ENCODE measurements at places on chromosomes 5 and 9.

DNA sequence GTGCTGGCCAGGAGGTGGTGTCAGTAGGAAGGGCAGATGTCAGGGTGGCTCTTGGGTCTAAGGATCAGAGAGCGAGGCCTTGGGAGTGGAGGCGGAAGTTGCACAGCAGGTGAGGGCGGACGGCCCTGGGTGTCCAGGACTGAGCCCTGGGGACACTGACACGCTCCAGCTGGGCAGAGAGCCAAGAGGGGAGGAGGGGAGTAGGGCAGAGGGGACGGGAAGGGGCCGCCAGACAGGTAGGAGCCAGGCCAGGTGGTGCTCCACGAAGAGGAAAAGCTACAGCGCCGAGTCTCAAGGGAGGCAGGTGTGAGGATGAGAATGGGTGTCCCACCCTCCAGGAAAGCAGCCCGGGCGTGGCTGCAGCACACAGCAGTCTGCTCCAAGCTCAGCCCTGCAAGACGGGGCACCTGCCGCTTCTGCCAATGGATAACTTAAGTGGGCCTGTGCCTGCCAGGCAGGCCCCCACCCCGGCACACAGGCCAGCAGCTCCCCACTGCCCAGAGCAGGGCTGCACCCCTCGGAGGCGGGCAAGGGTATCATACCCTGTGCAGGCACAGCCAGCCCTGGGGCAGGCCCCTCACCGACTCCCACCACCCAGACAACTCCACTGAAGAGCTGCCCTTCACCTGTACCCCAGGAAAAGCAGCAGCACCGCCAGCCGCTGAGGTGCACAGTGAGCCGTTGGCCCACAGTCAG lies 4.9 kb downstream of the TPRN start:
- DNase-seq: peak; percentile 69

GRCh38 chr9:88775559-88775958 lies 215.7 kb upstream of the S1PR3 start:
- no peak for DNase-seq

DNA sequence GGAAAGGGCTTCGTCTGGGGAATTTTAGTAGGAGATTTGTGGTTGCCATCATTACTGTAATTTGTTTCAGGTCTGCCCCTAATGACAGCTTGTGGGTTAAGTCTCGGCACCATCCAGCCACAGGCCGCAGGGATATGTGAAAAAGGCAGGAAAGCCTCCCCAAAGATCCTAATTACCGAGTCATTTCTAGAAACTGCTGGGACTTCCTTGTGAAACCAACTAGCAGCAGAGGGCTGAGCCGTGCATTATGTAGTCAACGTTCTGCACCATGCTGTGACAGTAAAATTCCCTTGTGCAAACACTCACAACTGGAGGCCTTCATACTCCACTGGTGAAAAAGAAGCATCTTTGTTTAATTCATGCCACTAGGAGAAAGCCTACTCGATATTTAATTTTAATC lies 230.3 kb downstream of the MPDZ start:
- DNase-seq: no peak

DNA sequence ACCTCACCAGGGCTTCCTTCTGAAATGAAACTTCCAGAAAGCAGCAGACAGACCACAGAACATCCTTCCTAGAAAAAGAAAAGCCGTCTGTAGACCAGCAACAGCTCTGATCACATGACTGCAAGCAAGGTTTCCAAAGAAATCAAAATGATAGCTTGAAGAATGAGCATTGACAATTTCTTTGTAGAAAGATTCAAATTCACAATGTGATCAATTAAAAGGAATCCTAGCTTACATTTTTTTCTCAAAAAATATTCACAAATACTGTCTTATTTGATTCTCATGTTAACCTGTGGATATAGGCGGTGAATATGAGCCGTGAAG lies 144.9 kb downstream of the MTX3 start:
- no peak for DNase-seq

DNA sequence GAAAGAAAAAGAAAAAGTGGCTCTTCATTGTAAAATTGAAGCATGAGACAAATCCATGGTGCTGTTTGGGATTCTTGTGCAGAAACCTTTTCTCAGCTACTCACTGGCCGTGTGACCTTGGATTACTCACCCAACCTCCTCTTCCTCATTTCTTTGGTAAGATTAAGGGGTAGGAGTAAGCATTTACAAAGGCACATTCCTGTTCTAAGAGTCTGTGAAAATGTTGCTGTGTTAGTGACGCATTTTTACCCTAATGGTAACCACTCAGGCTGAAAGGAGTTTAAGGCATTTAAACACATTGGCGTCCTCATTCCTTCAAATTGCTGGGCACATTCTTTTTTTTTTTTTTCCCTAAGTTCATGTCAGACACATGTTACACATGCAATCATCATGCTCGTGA lies 4.3 kb downstream of the RAI14 start:
- DNase-seq: no peak

DNA sequence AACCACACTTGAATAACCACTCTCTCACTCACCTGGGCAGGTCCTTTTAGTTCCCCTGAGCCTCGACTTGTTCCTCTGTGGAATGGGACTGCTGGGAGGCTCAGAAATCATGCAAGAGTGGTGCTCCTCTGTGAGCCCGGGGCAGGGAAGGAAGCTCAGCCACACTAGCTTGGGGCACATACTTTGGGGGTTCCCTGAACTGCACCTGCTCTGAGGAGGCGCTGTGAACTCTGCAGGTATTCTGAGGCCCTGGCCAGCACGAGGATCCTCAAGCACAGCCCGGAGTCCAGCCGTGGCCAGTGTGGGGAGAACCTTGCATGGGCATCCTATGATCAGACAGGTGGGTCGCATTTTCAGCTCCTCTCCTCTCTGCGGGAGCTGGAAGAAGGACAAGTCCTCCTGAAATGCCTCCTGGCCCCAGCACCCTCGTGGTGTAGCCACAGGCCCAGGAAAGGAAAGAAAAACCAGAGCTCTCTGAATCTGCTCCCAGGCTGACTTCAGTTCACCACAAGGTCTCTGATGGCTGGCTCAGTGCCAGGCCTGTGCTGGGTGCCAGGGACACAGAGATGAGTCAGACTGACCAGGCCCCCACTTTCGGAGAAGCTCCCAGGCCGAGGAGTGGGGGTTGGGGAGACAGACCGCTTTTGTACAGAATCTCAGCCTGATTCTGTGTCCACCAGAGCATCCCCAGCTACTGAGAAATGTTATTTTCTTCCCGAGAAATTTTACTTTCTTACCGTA lies 11.9 kb downstream of the GLIPR2 start:
- DNase-seq: peak; percentile 94

- DNase-seq: no peak
Observed at GRCh38 chr5:133930061-133930812, 38.2 kb downstream of the C5orf15 start.

DNA sequence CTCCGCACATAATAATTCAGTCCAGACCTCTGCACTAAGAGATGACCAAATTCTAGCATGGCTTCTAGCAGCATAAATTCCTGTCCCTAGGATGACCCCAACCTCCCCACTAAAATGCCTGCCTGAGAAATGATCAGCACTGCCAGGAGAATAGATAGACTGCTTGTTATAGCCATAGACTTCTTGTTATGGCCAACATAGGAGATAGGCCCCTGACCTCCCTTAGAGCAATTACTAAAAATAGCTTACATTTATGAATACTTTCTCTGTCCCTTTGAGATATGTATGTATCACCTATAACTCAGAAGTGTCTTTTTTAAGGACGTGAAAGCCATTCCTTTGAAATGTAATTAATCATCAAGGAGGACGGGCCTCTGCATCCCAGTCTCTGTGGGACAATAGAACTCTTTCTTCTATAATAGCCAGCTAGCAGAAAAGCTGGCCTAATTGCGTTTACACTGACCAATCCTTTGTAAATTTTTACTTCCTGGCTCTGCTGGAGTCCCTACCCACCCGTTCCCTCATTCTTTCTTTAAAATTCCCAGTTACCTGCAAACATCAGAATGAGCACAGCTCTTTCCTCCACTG lies 1002.7 kb downstream of the CDH18 start:
- DNase-seq: no peak

GRCh38 chr9:117555964-117556629 lies 141.2 kb upstream of the ASTN2 start:
- peak; percentile 52 for DNase-seq

- DNase-seq: peak; percentile 59
Observed at GRCh38 chr5:141420855-141421488, at the start of gene PCDHGA11. PCDHGA11 (plus strand) TSS chr5:141421051; CDS start chr5:141421228, 177 bp downstream.

DNA sequence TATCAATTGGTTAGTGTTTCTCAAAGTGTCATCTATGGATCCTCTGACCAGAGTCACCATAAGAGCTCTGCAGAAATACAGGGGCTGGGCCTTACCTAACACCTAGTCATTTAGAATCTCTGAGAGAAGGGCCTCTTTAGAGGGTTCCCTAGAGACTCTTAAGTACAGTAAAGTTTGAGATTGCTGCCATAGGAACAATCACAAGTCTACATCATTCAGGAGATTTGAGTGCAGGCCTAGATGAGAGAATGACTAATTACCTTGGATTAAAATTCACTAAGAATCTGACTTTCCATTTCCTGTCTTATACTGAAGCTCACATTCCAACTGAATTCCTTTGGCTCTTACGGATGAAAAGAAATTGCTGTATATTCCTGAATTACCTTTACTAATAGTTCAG lies 182.1 kb upstream of the PTGER4 start:
- DNase-seq: no peak

DNA sequence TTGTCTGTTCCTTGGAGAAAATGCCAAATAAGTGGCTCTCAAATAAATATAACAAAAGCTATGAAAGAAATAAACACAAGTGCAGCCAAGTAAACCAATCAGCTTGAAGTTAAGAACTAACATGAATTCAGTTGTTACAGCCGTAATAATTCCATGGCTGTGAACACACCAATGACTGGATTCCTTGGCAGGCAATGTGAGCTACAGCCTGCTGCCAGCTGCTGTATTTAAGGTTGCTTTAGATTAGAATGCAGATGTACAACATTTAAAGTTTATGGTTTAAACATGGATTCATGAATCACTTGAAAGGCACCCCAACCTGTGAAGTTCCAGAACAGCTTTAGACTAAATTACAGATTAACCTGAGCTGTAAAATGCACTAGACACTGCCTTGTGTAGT lies 626.4 kb upstream of the SEMA6A start:
- DNase-seq: no peak

- no peak for DNase-seq
Observed at GRCh38 chr5:116554764-116555163, 19.9 kb downstream of the SEMA6A start.

GRCh38 chr5:111707630-111708164 lies 49.3 kb downstream of the NREP start:
- no peak for DNase-seq

DNA sequence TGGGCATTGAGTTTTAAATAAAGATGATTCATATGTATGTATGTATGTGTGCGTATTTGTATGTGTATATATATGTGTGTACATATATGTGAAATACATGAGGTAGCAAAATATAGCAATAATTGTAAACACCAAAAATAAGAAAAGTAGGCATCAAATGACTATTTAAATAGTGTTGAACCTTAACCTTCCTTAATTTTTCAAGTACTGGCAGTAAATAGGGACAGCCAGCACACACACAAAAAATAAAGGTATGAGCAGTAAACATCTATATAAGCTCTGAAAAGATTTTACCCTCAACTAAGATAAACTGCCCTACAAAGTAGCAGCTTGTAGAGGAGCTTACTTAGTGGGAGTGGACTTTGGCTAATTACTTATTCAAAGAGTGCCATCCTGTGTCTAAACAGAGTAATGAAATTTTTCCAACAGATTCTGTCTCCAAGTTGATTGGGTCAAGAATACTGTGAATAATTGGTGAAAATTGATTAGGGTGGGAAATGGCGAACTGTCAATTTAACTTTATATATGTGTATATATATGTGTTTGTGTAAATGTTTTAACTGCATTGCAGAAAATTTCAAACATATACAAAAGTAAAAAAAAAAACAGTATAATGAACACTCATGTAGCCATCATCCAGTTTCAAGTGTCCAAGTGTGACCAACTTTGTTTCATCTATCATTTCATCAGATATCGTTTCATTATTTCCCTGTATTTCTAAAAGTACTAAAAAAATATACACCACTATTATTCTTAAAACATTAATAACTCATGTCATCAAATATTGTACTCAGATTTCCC lies 2.0 kb upstream of the ADAMTS6 start:
- no peak for DNase-seq

GRCh38 chr5:176446884-176447590 lies 1.1 kb upstream of the FAF2 start:
- DNase-seq: peak; percentile 81

DNA sequence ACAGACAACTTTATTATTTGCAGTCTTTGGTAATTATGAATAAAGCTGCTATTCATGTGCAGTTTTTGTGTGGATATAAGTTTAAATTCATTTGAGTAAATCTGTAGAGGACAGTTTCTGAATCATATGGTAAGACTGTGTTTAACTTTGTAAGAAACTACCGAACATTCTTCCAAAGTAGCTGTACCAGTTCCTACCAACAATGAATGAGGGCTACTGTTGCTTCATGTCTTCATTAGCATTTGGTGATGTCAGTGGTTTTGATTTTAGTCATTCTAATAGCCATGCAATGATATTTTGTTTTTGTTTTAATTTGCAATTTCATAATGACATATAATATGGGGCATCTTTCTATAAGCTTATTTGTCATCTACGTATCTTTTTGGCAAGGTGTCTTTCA lies 501.3 kb upstream of the RORB start:
- no peak for DNase-seq

GRCh38 chr9:125997196-125997823 lies 250.1 kb downstream of the PBX3 start:
- peak; percentile 64 for DNase-seq

- DNase-seq: no peak
Observed at GRCh38 chr5:112355058-112355685, 63.9 kb downstream of the EPB41L4A start.

DNA sequence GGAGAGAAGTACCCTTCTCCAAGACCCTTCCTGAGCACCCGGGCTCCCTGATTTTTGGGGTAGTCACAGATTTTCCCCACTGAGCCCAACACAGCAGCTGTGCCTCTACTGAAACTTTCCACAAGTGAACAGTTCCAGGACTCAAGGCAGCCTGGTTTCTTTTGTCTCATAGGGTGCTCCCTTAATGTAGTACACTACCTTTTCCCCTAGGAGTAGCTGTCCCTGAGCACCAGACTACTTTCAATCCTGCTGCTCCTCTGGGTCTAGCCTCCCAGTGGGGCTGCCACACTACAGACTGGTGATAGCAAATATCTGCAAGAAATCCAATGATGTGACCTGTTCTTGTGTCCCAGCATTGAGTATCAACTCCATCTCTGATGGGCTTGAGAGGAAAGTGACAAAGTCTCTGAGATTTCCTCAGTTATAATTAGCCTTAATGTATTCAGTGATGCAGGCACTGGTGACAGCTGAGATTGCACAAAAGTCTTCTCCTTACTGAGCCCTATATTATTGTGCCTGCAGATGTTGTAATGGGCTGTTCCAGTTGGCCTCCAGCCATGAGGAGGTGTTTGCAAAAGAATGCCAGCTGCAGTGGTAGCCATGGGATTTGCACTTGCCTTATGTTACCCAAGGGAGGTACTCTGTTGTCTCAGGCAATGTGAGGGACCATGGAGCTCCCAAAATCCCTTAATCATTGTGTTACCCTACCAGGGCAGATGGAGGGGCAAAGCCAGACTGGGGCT lies 1802.5 kb downstream of the EFNA5 start:
- no peak for DNase-seq

GRCh38 chr9:104961238-104961637 lies 33.3 kb upstream of the ABCA1 start:
- peak; percentile 36 for DNase-seq

Data from upper lobe of left lung (tissue), 6 donors.